HCEC 1CT (cell line): ENCODE measurements at places on chromosomes 6 and 20.
A peak's percentile ranks its signal among the peaks of the same experiment; 100 is the strongest.

DNA sequence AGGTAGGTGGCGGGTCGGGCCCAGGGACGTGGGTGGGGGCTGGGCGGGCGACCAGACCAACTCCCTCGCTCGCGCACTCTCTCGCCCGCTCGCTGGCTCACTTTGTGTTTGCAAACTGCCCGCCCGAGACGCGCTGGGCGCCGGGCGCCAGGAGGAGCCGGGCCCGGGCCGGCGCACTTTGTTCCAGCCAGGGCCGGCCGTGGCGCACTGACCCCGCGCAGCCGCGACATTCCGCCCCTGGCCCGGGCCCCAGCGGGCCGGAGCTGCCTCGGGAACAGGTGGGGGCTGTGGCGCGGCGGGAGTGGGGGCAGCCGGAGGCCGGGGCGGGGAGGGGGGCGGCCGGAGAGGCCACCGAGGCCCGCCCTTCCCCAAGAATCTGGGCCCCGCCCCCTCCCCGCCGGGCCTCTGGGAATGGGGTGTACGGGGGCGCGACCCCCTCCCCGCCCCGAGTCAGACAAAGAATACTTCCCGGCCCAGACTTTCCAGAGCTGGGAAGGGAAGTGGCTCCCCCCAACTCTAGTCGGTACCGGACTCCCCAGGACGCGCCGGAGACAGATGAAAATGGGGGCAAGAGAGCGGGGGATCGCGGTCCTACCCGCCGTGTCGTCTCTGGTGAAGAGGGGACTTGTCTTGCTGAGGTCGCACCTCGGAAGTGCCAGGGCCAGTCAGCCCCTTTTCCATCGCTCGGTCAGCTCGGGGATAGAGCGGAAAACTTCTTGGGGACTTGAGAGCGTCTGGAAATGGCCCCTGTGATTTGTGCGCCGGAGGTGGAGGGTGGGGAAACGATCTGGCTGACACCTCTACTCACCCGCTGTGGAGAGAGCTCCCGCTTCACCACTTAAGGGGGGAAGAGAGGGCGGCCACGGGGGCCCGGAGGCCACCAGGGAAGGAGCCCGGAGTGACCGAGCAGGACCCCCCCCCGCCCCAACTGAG lies 951 bp downstream of the FOXP4 start:
- peak; percentile 39 for DNase-seq

DNA sequence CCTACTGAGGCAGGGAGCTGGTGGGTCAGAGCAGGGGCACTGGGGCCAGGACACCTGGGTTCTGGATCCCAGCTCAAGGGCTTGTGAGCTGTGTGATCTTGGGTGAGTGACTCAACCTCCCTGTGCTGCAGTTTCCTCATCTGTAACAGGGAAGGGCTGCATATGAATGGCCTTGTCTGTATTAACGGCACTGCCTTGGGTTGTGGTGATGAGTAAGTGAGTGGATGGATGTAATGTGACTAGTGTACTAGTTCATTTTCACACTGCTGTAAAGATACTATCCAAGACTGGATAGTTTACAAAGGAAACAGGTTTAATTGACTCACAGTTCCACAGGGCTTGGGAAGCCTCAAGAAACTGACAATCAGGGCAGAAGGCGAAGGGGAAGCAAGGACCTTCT lies 233.5 kb downstream of the TAF4 start:
- DNase-seq, result no peak

GRCh38 chr20:14879839-14880238 lies 542.4 kb upstream of the FLRT3 start:
- DNase-seq, result no peak

- DNase-seq, result no peak
Measured at GRCh38 chr6:147642458-147642857, 134.0 kb downstream of the SAMD5 start.

DNA sequence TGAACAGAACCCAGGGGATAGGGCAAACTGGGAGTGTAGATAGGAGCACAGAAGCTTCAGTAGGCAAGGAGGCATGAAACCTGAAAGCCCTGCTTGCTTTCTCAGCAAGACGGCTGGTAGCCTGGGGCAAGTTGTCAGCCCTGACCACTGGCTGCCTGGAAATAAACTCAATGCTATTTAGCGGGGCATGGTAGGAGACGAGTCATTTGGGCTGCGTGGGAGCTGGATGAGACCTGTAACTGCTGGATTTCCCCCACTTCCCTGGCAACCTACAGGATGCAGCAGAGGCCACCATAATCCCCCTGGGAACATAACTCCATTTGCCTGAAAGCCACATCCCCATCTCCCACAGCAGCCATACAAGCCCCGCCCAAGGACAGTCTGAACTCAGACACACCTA lies 332.6 kb upstream of the TBX18 start:
- no peak for DNase-seq

DNA sequence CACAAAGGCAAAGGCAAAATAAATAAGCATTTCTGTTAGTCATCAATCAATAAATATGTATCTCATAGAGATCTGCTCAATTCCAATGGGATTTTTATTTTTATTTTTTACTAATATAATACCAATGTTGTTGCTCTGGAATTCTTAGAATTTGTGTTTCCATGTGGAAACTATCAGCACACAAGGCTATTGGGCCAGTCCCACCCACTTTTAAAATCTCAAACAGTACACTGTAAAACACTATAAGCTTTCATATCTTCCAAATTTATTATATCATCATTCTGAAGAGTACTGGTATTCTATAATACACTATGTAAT lies 563.8 kb upstream of the MARCKS start:
- no peak for DNase-seq

- no peak for DNase-seq
Measured at GRCh38 chr6:30167101-30167500, 3.8 kb downstream of the TRIM15 start.

- no peak for DNase-seq
Measured at GRCh38 chr6:166335378-166336302, 6.7 kb downstream of the SFT2D1 start.

- DNase-seq, result no peak
Measured at GRCh38 chr6:88365230-88365629, 199.1 kb upstream of the CNR1 start.

DNA sequence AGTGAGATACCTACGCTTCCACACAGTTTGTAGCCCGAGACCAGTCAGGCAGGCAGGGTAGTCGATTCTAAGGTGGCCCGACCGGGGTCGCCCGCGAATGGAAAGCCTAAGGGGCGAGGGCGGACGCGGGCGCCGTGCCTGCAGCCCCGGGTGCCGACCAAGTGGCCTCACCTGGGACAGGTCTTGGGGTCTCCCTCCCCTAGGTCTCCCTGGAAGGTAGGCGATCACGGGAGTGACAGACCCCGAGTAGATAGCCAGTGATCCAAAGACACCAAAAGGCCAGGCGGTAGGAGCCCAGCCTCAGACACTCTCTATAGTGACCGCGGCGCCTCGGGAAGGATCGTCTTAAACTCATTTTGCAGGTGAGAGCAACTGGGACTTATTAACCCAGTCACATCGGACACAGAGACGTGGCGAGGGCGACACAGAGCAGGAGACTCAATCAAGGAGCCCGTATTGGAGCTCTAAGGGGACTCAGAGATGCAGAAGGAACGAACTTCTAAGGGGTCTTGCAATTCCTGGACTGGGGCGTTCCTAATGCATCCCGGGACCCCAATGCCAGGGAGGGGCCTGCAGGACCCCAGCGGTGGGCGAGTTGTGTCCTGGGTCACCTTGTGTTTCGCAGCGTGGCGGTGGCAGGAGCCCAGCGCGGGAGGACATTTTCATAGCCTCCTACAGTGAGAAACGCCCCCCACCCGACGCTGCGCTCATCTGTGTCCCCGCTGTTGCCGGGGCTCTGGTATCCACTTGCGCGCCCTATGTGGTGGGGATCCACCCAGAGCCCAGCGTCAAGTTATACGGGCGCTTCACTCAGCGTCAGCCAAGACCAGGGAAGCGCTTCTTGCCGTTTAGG lies 2.1 kb upstream of the VSX1 start:
- no peak for DNase-seq

GRCh38 chr6:52760105-52760765 lies 3.0 kb downstream of the GSTA2 start:
- DNase-seq, result no peak

GRCh38 chr20:38599410-38599882 lies 2.2 kb upstream of the ARHGAP40 start:
- DNase-seq, result no peak

GRCh38 chr20:1086277-1087213 lies 31.9 kb upstream of the PSMF1 start:
- DNase-seq, result no peak

- DNase-seq, result no peak
Measured at GRCh38 chr6:60952500-60952899, 1333.5 kb downstream of the KHDRBS2 start.

DNA sequence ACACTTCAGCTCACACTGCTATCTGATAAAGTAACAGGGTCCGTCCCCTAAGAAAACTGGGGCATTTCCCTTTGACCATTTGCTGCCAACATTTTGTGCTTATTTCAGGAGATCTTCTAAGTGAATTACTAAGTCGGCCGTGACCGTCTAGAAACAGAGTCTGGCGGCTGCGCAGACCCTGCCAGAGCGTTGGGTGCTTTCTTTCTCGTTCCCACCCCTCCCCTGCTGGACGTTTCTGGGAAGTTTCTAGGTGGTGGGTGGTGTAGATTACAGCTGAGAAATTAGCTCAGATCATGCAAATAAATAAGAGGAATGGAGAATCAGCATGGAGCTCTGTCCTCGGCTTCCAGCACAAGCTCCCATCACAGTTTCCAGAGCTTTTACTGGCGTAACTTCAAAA lies 128.1 kb downstream of the MYLK4 start:
- DNase-seq, result no peak
